ENCODE measurements at places on chromosomes 12 and 14. TPM values are rescaled to one million over a fixed set of nuclear protein-coding genes. Genes with fewer than 3 reads are reported as not detected.

The TMEM119 gene
- 0.80 TPM for total RNA-seq

The MPHOSPH9 gene
- 116 TPM for total RNA-seq

The ACRBP gene
- 1.8 TPM for total RNA-seq

The PAN2 gene
- 64.2 TPM for total RNA-seq

The SERPINA6 gene
- not detected for total RNA-seq

The IGFBP6 gene
- total RNA-seq, result 1.2 TPM

The IL23A gene
- total RNA-seq, result 11.7 TPM

The TRHDE gene
- total RNA-seq, result not detected

The LRRC10 gene
- total RNA-seq, result not detected

The RPGRIP1 gene
- not detected for total RNA-seq

The IL22 gene
- 3.8 TPM for total RNA-seq

The VWF gene
- not detected for total RNA-seq

All from activated CD4-positive, alpha-beta memory T cell treated with anti-CD3 and anti-CD28 coated beads, Interleukin-2, amount 10 ng/mL, durations not matched to agents 7 days and 5 days (primary cell).